Stimulated activated CD8-positive, alpha-beta memory T cell treated with anti-CD3 and anti-CD28 coated beads, Interleukin-15, amount 100 ng/mL, for 48 hours (primary cell): ENCODE measurements at places on chromosomes 11 and 22.

DNA sequence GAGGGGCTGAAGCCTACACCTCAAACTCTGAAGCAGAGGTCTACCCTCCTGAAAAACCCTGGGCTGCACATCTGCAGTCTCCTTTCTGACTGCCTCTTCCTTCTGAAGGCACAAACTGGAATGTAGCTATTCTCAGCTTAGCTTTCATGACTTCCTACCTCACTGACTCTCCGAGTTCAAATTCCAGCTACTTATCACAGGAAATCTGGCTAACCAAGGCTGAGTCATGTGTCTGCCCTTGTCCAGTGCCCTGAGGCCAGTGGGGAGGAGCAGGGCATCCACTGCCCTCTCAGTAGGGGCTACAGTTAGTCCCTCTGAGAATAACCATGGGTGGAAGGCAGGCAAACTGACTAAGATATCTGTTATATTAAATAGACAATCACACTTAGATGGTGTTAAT lies 29.2 kb downstream of the PDGFD start:
- no peak for DNase-seq

GRCh38 chr11:121996574-121996973 lies 119.4 kb downstream of the BLID start:
- no peak for DNase-seq

DNA sequence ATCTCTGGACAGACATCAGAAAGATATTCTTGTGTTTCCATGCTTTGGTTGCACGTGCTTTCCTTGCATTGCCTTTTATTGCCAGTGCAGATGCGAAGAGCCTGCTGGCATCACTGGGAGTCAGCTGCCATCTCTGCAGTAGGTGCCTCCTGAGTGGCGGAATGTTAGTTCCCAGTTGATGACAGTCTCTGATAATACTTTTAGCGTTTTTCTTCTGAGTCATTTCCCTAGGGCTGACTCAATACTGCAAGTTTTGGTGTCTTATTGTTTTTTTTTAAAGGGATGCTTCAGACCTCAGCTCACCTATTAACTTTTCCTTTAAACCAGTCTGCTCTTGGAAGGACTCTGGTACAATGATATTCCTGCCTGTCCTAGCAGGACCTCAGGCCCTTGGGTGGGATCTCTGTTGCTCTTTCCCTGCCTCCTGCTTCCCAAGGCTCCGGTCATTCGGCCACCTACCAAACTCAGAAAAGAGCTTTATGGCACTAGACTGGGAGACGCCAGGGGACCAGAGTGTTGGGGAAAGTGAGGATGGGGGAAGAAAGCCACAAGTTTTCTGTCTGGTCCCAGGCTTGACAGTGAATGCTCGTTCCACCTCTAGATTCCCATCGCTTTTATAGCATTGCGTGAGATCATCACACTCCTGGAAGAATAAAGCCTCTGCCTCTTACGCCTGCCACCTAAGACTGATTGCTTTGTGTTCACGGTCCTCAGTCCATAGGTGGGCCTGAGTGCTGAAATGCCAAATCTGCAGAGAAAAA lies 308.7 kb downstream of the DDX10 start:
- DNase-seq, result no peak

- no peak for DNase-seq
Measured at GRCh38 chr22:47814474-47814873, 1052.0 kb downstream of the TBC1D22A start.

DNA sequence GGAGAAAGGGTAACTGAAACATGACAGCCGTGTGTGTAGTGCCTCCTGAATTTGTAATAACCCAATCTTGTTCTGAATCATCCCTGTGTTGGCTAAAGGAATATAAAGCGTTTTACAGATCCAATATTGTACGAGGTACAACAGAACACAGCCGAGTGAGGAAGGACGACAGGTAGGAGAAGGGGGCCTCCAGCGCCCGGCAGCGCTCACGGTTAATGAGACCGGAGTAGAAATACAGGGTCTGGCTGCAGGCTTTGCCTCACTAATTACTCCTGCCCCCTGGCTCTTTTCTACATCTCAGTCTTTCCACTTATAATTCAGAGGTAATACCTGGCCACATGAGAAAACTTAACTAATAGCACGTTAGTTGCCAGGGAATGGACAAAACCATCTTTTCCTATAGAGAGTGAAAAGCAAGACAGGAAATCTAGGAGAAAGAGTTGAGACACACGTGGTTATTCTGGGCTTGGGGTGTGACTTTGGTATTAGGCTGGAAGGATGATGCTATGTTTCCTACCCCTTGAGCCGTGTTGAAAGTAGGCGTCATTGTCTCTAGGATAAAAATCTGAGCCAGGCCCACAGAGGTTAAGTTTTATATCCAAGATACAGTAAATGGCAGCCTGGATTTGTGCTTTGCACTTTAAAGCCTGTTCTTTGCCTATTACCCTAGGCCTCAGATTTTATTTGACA lies 54.1 kb downstream of the GRIK4 start:
- no peak for DNase-seq

- no peak for DNase-seq
Measured at GRCh38 chr11:47078751-47079521, 97.7 kb downstream of the ARFGAP2 start.

DNA sequence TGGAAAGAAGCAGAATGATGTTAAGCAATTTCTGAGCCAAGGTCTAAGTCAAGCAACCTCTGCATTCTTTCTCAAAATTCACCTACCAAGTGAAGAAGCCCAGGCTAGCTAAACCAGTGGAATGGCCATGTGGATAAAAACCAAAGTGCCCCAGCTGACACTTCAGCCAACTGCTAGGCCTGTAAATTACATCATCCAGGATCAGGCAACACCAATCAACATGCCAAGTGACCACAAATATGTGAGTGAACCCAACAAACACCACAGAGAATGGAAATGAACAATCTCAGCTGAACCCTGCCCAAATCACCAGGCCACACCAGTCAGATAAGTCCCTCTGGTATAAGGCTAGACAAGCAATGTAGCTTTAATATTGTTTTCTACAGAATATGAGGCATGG lies 25.1 kb upstream of the FJX1 start:
- DNase-seq, result no peak

DNA sequence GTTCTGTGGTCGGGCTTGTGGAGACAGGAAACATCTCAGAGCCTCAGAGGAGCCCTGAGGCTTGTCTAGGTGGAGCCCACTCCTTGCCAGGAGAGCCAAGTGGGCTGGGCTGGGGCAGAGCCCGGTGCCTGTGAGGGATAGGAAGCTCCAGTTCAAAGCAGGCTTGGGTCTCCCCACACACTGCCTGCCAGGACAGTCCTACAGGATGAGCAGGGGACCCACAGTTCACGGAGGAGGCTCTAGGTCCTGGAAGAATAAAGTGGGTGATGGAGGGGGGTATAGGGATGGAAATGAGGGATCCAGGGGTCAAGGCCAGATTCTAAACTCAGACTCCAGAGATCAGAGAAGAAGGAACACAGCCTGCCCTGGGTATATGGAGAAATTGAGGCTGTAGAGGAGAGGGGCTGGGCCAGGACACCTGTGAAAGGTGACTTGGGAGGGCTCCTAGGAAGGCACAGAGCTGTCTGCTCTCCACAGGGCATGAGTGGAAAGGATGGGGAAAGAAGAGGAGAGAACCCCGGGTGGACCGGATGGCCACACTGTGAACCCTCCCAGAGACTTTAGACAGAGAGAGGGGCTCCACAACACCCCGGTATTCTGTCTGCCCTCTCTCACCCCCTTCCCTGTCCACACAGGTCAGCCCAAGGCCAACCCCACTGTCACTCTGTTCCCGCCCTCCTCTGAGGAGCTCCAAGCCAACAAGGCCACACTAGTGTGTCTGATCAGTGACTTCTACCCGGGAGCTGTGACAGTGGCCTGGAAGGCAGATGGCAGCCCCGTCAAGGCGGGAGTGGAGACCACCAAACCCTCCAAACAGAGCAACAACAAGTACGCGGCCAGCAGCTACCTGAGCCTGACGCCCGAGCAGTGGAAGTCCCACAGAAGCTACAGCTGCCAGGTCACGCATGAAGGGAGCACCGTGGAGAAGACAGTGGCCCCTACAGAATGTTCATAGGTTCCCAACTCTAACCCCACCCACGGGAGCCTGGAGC lies 7.4 kb downstream of the IGLL5 start:
- no peak for DNase-seq

GRCh38 chr11:73321604-73322381 lies 13.7 kb downstream of the ARHGEF17 start:
- DNase-seq, result no peak

GRCh38 chr22:22164541-22165272 lies 79.9 kb upstream of the VPREB1 start:
- no peak for DNase-seq

GRCh38 chr11:134838708-134839107 lies 426.7 kb upstream of the B3GAT1 start:
- DNase-seq, result no peak

DNA sequence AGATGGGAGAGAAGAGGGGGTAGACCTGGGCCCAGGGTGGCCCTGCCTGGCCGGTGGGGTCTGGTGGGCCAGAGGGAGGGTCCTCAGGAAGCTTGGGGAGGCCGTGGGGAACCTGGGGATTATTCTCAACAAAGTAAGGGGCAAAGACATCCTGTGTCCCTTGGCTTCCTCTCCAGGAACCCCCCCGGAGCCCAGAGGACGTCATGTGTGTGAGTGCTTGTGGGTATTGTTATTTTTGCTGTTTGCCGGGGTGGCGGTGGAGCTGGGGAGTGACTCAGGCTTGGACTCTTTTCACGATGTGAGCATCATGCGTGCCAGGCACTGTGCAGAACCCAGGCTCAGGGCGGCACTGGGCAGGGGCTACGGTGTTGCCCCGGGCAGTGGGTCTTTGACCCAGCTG lies 982 bp upstream of the SHANK3 start:
- no peak for DNase-seq

DNA sequence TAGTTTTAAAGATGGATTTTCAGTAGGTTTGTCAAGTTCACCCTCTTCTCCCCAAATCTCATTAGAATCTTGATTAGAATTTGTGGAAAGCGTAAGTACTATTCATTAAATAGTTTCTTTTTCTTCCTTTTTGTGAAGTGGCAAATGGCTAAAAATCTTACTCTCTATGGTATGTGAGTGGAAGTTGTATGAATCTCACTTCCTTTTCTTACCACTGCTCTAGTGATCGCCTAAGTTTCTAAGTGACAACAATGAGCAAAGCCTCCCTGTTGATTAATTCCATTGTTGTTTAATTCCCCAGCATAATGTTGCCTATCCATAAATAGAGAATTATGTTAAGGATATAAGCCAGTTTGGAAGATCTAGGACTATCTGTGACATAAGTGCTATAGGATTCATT lies 82.7 kb downstream of the PGR start:
- DNase-seq, result no peak

GRCh38 chr11:1073261-1073724 lies 1.4 kb upstream of the MUC2 start:
- DNase-seq, result no peak

GRCh38 chr11:92964471-92964870 lies 5.0 kb upstream of the MTNR1B start:
- DNase-seq, result no peak

DNA sequence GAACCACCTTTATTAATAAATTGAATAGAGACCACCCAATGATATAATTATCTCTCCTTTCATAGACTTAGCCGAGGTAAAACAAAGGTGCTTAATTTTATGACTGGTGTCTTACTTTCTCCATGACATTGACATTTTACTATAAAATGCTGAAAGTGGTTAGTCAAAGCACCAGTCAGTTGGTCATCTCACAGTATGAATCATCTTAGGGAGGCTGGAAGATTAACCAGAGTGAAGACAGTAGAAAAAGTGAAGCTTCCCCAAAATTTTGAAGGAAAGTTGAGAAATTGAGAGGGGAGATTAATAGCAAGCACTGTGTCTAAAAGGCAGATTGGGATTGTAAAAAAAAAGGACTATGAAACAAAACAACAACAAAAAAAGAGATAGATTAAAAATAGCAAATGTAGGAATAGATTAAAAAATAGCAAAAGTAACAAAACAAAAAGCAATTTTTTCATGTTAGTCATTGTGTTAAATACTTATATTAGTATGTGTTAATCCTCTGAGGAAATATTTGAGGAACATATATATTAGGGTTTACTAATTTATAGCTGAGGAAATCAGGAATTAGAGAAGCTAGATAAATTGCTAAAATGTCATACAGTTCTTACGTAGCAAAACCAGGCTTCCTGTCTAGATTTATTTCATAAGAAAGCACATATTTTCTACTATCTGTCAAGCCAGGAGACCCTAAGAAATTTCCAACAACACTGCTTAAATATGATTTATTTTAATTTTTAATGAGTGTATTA lies 557.3 kb upstream of the ANO5 start:
- DNase-seq, result no peak

DNA sequence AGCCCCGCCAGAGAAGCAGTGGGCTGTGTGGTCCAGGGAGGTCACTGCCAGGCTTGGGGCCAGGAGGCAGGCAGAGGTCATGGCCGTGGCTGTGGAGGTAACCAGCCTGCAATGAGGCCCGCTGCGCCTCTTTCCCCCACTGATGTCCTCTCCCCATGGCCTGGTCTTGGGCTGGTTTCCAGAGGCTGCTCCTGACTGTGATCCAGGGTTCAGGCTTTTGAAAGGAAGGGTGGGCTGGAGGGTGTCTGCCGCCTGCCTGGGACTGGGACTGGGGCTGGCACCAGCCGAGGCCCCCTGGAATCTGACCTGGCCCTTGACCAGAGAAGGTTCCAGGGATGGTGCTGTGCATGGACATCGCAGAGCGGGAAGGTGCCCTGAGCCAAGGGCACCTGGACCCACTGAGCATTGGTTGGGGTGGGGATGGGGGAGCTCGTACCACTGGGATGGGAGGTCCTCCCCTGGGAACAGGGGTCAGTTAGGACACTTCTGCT lies 59.6 kb upstream of the THY1 start:
- DNase-seq, result no peak

DNA sequence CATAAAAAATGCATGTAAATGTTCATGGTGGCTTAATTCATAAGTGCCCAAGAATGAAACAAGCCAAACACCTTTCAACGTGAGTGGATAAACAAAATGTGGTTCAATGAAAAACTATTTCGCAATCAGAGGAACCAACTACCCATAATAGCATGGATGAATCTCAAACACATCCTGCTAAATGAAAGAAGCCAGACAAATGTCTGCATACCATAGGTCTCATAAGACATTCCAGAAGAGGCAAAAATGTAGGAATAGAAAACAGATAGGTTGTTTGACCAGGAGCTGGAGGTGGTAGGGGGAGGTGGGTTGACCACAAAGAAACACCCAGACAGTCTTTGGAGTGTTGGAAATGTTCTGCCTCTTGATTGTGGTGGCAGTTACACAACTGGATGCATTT lies 13.2 kb upstream of the OSBPL5 start:
- no peak for DNase-seq

DNA sequence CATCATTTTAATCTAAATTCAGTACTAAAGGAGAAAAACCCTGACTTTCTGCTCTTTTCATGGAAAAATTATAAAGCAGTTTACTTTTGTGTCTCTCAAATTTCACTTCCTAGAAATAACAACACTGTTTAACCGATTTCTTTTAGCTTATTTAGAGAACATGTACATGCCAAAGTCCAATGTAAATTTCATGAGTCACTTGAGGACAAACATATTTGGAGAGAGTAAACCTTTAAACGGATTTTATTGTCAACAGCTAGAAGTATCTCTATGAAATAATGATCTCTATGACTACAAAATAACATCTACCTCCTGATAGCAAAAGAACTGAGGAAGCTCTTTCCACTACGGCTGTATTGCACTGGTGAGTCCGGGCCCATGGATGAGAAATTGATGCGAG lies 46.3 kb upstream of the SLC22A25 start:
- DNase-seq, result no peak

- DNase-seq, result no peak
Measured at GRCh38 chr11:120256178-120256577, 16.2 kb downstream of the POU2F3 start.

- no peak for DNase-seq
Measured at GRCh38 chr22:18029686-18030267, 5.4 kb upstream of the MICAL3 start.

GRCh38 chr11:68741463-68741862 lies 9.9 kb downstream of the TESMIN start:
- DNase-seq, result no peak
